Heart left ventricle (tissue), 16 donors: ENCODE measurements at places on chromosomes 6 and 20. TPM values are rescaled to one million over a fixed set of nuclear protein-coding genes. Genes with fewer than 3 reads are reported as not detected.

UBE2V1 gene
- 86.8 TPM for total RNA-seq

HLA-C gene
- 1,096 TPM for total RNA-seq

HCK gene
- 4.4 TPM for total RNA-seq

SLC17A1 gene
- not detected for total RNA-seq

IPCEF1 gene
- total RNA-seq: 0.86 TPM

ADTRP gene
- not detected for total RNA-seq

BCL2L1 gene
- 64.2 TPM for total RNA-seq

CCN5 gene
- total RNA-seq: 34.7 TPM

TRIM38 gene
- 5.8 TPM for total RNA-seq

PI16 gene
- total RNA-seq: 11.5 TPM

KCNG1 gene
- total RNA-seq: 0.28 TPM

SYNCRIP gene
- 57.2 TPM for total RNA-seq

C2 gene
- total RNA-seq: 93.8 TPM
